Glomerular endothelial cell (primary cell): ENCODE measurements at places on chromosomes 2 and 18.

- no peak for DNase-seq
Measured at GRCh38 chr2:197298609-197299008, 12.0 kb downstream of the ANKRD44 start.

GRCh38 chr2:48339451-48339850 lies 190.5 kb upstream of the STON1 start:
- DNase-seq = no peak

- DNase-seq = peak; percentile 67
Measured at GRCh38 chr2:38581193-38582147, 21.3 kb downstream of the HNRNPLL start.

GRCh38 chr18:56443166-56443907 lies 195.1 kb downstream of the TXNL1 start:
- DNase-seq = peak; percentile 44

GRCh38 chr18:10419420-10420103 lies 34.9 kb upstream of the APCDD1 start:
- DNase-seq = no peak

DNA sequence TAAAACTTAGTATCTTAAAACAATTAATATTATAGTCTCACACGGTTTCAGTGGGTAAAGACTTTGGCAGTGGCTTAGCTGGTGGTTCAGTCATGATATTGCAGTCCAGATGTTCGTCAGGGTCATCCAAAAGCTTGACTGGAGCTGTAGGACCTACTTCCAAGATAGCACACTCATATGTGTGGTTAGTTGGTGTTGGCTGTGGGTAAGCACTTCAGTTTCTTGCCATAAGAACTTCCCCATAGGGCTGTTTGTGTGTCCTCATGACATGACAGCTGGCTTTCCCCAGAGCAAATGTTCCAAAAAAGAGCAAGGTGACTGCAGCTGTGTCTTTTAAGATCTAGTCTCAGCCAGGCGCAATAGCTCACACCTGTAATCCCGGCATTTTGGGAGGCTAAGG lies 48.5 kb upstream of the EPC2 start:
- no peak for DNase-seq

- no peak for DNase-seq
Measured at GRCh38 chr2:88626171-88627054, 851 bp downstream of the EIF2AK3 start.

- no peak for DNase-seq
Measured at GRCh38 chr2:128309280-128310093, 9.2 kb downstream of the HS6ST1 start.

GRCh38 chr18:36697905-36698304 lies 130.9 kb downstream of the TPGS2 start:
- no peak for DNase-seq

DNA sequence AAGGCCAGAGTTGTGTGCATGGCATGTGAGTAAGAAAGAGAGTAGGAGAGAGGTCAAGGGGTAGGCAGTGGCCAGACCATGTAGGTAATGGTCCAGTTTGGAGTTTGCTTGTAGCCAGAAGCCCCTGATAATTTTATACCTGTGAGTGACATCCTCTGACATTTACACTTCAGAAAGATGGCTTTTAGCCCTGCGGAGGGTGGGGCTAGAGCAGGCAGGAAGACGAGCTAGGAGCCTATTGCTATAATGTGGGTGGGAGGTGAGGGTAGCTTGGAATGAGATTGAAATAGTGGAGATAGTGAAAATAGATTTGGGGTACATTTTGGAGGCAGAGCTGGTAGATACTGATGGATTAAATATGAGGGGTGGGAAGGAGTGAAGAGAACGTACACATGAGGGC lies 48.8 kb upstream of the MGAT5 start:
- DNase-seq = no peak

GRCh38 chr18:676069-676468 lies 18.6 kb downstream of the TYMS start:
- no peak for DNase-seq

- peak; percentile 62 for DNase-seq
Measured at GRCh38 chr2:131413148-131413747, 49.3 kb upstream of the RAB6D start.

- no peak for DNase-seq
Measured at GRCh38 chr18:61587865-61588264, 254.6 kb downstream of the CDH20 start.

DNA sequence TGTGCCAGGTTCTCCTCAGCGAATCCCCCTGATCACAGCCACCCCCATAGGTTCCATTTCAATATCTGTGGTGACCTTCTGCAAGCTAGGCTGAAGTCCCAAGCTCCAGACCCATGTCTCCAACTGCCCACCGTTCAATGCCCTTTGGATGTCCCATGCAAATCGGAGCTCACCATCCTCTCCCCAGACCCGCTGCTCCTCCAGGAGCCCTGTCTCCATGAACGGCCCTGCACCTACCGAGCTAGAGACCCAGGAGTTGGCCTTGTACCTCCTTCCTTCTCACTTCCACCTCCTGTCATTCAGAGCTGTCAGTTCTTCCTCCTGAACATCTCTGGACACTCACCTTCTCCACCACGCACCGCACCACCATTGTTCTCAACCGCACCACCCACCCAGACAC lies 1.0 kb upstream of the FAHD2A start:
- DNase-seq = no peak

GRCh38 chr2:171939058-171939742 lies 16.9 kb downstream of the HAT1 start:
- DNase-seq = no peak

DNA sequence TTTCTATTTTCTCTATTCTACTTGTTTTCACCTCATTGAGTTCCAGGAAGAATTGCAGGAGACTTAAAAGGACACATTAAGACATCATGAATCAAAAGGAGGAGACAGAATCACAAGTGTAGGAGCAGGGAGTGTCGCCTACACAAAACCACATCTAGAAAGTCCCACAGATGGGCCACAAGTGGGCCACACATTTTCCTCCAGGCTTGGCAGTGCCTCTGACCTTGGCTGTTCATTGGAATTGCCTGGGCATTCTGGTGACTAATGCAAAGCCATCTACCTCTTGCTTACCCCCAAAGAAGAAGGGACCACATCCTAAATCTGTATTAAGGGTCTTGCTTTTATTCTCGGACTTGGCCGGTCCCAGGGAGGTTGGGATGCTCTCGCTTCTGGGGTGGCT lies 103.6 kb downstream of the KLHL29 start:
- no peak for DNase-seq

DNA sequence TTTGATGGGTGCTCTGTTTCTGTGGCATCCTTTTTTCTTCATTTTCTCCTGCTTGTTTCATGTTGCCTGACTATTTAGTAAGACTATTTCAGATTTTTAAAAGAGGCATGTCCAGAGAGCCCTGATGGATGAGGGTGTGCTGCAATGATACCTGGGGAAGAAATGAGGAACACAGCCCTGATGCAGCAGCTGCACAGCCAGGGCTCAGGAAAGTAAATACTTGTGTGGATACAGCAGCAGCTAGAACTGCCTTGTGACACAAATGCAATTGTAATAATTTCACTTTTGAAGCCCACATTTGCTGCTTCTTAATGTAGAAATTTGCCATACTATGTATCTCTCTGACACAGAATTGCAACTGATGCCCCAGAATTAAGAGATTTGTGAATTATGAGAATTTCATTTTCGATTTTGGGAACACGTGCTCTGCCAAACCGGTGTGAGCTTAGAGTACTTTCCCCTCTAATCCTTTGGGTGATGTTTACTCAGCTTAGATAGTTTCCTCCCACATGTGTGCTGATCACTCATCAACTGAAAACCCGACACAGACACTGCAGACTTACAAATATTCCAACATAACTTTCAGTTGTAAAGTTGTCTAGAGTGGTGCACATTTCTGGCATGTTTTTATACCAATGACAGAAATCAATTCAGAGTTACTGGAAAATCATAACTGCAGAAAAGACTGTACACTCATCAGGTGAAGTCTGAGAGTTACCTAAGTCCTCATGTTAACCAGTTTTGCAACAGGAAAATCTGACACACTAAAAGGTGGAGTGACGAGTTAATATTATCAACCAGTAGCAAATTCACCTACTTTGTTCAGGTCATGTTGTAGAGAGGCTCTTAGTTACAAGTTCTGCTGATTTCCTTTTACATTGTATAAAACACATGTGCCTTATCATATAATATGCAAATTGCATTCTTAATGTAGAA lies 383.4 kb downstream of the CBLN2 start:
- no peak for DNase-seq

DNA sequence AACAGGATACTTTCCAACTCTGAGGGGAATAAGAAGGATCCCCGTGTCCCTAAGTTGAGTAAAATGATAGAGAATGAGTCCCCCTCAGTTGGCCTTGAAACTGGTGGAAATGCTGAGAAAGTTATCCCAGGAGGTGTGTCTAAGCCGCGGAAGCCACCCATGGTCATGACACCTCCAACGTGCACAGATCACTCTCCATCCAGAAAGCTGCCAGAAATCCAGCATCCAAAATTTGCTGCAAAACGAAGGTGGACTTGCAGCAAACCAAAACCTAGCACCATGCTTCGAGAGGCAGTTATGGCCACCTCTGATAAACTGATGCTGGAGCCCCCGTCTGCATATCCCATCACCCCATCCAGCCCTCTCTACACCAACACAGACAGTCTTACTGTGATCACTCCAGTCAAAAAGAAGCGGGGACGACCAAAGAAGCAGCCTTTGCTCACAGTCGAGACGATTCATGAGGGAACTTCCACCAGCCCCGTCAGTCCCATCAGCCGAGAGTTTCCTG lies 270.1 kb downstream of the SETBP1 start:
- DNase-seq = no peak

DNA sequence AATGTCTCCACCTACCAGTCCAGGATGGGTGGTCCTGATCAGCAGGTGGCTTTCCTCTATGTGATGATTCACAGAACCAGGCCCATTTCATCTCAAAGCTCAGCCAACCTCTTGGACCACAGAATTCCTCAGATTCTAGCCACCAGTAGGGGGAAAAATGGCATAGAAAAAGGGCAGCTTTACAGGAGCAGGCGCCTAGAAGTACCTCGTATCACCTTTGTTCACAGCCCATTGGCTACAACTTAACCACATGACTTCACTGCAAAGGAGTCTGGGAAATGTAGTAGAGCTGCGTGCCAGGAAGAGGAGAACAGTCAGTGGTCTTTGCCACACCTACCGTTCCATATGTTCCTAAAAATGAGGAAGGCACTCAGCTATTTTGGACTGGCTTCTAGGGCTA lies 62.8 kb upstream of the DTNA start:
- no peak for DNase-seq

DNA sequence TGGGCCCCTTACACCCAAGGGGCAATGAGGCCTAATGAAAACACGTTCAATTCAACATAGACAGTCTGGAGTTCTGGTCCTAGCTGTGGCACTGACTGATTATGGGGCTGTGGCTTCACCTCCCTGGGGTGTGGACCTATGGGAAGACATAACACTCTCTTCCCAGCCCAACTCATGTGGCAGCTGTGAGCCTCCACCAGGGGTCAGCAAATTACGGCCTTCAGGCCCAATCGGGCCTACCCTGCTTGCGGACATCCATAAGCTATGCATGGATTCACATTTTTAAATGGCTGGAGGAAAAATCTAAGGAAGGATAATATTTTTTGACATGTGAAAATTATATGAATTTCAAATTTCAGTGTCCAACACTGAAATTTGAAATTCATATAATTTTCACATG lies 101.3 kb downstream of the LOXHD1 start:
- DNase-seq = no peak

- DNase-seq = no peak
Measured at GRCh38 chr2:110877031-110877827, 144.9 kb downstream of the ACOXL start.

DNA sequence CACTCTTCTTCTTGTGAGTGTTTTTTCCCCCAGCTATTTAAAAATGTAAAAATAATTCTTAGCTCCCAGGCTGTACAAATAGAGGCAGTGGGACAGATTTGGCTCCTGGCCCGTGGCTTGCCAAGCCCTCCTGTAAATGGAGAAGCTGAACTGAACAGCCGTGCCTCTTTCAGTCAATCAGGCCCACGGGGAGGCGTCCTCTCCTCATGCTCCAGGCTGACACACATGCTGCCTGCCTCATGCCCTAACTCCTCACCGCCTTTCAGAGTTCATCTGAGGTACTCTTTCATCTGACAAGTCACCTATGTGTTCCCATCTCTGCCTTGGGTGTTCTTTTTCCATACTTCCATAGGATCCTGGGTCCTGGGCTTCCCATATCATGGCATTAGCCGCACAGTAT lies 58.9 kb downstream of the BMP10 start:
- no peak for DNase-seq

GRCh38 chr2:37148325-37148724 lies 8.5 kb downstream of the EIF2AK2 start:
- DNase-seq = no peak

DNA sequence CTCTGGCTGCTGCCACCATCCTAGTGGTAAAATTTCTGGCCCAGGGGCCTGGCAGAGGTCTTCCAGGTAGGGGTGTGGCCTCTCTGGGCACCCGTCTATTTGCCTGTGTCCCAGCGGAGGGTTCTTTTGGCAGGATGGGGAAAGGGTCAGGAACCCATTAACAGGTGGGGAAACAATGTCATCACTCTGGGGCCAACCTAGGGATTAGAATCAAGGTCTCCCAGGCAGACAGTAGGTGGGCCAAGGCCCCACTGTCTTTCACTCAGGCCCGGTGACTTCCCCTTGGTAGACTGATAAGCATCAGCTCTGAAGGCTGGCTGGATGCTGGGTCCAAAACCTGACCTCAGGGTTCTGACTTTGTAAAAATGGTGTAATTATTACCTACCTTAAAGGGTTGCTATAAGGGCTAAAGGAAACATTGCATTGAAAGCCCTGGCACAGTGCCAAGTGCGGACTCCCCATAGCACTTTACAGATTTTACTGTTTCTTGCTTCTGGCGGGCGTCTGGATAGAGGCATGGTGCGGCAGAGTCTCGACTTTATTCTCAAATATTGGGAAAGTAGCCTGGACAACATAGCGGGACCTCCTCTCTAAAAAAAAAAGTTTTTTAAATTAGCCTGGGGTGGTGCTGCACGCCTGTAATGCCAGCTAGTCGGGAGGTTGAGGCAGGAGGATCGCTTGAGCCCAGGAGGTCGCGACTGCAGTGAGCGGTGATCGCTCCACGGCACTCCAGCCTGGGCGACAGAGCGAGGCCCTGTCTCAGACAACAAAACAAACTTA lies 2.2 kb downstream of the LBX2 start:
- DNase-seq = no peak

GRCh38 chr2:235439959-235440662 lies 53.7 kb upstream of the AGAP1 start:
- no peak for DNase-seq

DNA sequence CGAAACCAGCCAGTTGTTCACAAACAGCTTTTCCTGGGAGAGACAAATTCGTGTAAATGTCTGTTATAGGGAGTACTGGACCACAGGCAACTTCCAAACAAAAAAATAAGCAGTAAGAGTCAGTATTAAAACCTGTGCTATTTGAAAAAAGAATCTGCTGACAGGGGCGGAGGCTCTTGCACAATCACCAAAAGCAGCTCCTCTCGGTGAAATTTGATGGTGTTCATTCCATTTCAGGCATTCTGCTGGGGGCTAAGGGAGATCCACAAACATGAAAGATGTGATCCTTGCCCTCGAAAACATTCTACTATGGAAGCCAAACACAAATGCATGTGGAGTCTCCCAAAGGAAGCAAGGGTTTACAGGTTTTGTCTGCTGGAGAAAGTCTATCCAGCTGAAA lies 45.0 kb downstream of the TFCP2L1 start:
- no peak for DNase-seq
